ENCODE measurements at places on chromosomes 7 and 10.

DNA sequence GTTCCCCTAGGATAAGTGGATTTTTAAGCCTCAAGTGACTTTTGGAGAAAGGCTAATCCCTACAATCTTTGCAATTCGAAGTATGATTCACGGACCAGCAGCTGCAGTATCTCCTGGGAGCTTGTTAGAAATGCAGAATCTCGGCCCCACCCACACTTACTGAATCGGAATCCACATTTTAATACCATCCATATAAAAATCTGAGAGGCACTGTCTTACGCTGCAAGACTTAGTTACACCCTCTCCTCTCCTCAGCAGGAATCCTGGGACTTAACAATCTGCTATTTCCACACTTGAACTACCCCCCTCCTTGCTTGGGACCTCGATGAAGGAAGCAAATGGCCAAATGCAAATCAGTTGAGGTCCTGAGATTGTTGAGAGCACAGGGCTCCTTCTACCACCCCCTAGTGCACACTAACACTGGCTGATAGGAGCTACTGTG, 21.0 kb downstream of the ITPRIP start:
- DNase-seq, result peak; percentile 68

- no peak for DNase-seq
Observed at GRCh38 chr10:77431980-77432797, 205.4 kb downstream of the KCNMA1 start.

DNA sequence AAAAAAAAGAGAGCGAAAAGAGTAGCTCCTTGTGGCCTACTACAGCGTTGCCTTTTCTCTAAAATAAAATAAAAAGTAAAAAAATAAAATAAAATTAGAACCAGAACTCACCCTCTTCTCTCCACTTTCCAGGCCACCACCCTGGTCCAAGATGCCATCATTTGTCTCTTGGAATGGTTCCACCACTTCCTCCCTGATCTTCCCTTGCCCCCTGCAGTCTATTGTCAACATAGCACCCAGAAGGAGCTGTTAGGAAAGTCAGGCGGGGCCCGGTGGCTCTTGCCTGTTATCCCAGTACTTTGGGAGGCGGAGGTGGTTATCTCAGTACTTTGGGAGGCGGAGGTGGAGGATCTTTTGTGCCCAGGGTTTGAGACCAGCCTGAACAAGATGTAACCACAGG, 7.6 kb upstream of the GRID2IP start:
- DNase-seq, result peak; percentile 77

DNA sequence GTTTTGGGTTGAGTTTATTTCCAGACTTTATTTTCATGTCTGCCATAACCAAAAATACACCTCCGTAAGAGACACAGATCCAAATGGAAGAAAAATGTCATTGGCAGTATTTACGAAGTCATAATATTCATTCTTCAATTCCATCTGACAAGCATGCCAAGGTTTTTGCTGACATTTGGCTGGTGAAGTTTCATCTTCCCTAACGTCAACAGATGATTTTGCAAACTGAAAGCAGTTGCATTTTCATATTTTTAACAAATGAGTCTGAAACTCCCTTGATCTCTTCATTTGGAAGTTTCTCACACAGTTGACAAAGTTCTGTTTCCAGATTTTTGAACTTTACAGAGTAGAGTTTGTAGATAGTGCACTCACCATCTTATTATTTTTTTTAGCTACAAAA, 114.5 kb downstream of the CALN1 start:
- no peak for DNase-seq

GRCh38 chr10:32299354-32299980, 47.5 kb downstream of the EPC1 start:
- no peak for DNase-seq

DNA sequence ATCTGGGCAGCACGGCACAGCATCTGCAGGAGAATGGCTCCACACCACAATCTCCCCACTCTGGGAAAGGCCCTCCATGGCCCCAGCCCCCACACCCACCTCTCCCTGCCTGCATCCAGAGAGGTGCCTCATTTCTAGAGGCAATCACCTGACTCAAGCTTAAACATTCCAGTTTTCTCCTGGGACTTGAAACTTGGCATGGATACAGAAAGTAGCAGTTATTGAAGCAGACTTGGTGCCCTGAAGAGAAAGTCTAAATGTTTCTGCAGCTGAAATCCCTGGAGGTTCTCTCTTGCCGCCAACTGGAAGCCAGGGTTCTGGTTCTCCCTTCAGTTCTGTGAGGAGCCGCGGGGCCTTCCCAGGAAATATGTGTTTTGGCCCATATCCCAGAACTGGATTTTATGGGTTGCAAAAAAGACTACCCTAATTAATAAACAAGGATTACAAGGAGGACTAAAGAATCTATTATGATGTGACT, 122.8 kb downstream of the SKIDA1 start:
- DNase-seq, result peak; percentile 20

DNA sequence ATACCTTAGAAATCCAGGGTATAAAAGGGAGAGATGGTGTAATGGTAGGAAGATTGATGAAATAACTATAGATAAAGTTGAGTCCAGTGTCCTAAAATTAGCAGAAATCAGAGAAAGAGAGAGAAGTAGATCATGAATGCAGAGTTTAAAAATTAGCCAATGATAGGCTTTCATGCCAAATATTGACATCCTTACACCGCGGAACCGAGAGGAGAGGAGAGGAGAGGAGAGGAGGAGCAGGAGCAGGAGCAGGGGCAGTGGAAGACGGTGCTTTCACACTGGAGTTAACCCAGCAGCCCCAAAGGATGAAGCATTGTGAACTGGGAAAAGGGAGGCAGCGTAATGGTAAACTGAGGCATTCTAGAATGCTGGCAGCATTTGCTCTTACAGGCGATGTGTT, 34.2 kb upstream of the LAMB4 start:
- DNase-seq, result no peak

- DNase-seq, result no peak
Observed at GRCh38 chr7:922334-923107, 32.0 kb downstream of the ADAP1 start.

DNA sequence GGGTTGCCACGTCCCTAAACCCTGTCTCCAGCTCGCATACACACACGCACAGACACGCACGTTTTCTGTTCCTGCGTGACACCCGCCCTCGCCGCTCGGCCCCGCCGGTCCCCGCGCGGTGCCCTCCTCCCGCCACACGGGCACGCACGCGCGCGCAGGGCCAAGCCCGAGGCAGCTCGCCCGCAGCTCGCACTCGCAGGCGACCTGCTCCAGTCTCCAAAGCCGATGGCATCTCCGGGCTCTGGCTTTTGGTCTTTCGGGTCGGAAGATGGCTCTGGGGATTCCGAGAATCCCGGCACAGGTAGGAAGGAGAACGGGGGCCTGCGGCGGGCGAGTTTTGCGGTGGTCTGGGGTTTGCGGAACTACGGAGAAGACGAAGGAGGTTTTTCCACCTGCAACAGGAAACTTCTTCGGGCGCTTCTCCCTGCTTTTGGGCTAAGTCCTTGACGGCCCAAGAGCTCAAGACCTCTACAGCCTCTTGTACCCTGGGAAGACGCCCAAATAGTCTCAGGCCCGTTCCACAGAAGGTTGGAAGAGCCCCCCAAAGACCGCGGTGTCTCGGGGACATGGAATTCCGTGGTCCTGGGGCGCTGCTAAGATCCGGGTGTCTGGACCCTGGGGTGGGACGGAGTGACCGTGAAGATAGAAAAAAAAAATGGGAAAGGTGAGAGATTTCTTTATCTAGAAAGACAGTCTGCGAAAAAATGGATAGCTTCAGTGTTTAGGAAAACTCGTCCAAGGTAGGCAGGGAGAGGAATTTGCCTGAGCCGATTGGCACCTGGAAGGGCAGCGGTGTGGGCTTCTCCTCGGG, at the start of gene GAD2:
Gene GAD2, plus strand, starts transcription at position 190 of the 811 bp plus-strand sequence. Its CDS starts 36 bp downstream, at position 226.
- DNase-seq, result no peak

- no peak for DNase-seq
Observed at GRCh38 chr10:72550239-72550638, 75.6 kb downstream of the MICU1 start.

- DNase-seq, result no peak
Observed at GRCh38 chr10:31143331-31143935, 111.8 kb upstream of the ZNF438 start.

- peak; percentile 85 for DNase-seq
Observed at GRCh38 chr10:683448-684071, 5.9 kb downstream of the DIP2C start.

GRCh38 chr7:91287371-91288084, 23.3 kb downstream of the FZD1 start:
- no peak for DNase-seq

DNA sequence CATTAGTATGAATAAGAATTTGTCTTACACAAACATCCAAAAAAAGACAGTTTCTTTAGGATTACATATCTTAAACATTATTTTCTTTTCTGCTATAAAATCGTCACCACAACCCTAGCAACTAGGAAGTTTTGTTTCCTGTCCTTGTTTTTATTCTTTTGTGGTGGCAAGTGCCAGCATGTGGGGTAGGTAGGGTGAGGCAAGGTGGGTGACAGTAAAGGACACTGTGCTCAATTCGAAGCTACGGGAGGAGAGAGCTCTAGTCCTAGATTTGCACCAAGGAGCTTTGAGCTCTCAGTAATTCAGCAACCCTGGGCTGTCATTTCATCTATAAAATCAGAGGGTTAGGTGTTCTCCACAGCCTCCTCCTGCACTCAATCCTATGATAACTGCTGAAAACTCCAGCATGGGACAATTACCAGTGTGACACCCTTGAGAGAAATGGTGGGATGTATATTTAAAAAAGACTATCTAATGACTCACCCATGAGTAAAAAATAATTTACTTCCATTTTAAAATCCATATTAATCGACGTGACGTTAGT, 187.1 kb downstream of the FAM107B start:
- no peak for DNase-seq

DNA sequence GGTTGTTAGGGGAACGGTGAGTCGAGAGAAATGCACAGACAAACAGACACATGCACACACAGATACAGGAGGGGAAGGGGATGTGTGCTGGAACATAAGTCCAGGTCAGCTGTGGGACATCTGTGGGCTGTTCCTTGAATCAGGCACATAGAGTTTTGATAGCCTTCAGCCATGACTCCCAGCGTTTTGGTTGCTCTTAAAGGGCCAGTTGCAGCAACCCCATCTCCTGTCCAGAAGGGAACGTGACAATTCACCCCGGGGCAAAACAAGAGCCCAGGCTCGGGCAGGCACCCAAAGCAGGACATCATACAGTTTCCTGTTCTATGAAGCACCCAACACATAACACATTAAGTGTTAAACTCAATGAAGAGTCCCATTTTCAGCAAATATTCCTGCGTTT, 9.6 kb downstream of the INSYN2A start:
- DNase-seq, result no peak

DNA sequence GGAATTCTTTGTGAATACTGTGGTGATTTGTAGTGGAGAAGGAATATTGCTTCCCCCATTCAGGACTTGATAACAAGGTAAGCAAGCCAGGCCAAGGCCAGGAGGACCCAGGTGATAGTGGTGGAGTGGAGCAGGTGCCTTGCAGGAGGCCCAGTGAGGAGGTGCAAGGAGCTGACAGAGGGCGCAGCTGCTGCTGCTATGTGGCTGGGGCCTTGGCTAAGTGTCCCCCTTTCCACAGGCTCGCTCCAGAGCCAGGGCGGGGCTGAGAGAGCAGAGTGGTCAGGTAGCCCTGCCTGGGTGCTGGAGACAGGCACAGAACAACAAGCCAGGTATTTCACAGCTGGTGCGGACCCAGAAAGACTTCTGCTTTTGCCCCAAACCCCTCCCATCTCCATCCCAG, 162.9 kb downstream of the EGFR start:
- DNase-seq, result no peak

DNA sequence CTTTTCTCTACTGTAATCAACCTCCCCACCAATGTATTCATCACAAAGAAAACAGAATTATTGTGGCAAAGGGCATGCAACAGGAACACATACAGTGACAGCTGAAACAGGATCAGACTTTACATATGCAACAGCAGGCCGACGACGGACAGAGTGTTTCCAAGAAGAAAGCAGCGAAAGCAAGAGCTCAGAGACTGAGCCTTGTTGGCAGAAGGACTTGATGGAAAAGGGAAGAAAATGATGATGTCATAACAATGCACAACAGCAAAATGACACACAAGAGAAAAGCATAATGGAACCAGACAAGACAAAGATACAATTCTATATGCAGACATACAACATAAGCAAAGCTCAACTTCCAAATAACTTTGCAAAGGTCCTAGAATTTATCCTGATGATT, 106.5 kb downstream of the ARHGAP12 start:
- no peak for DNase-seq

- no peak for DNase-seq
Observed at GRCh38 chr7:155652156-155653114, 8.0 kb downstream of the RBM33 start.

DNA sequence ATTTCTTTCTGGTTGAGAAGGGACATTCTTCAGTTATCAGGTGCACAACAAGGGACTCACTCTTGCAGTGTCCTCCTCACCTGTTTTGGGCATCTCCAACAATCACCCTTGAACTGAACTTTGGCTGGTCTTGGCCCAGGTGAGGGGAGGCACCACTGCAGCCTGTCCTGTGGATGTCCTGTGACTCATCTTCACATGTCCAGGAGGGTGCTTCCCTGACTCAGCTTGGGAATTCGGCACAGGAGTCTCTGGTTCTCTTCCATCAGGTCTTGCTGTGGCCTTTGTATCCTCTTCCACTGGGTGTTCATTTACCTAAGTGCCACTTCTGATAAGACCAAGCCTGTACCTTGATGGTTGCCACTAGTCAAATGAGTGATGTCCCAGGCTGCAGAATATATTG, 196.7 kb upstream of the MKI67 start:
- no peak for DNase-seq

DNA sequence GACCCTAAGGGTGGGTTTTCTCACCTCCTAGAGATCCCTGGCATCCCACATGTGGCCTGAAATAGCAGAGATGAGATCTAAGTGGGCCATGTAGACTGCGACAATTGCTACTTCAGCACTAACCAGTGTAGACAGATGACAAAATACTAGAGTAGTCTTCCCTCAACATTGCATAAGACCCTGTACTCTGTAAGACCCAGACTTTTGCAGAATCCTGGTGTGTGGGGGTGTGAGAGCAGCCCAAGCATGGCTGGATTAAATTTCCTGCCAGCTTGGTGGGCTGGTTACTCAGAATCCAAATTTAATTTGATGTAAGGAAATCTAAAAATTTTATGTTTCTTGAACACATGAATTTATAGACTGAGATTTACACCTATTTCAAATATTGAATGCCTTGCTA, 88.3 kb downstream of the ZNF365 start:
- DNase-seq, result no peak
